Natural killer cell treated with Interleukin-12 subunit alpha and Interleukin-12 subunit beta and Interleukin-15 and Interleukin-18, amount 100 ng/mL, for 72 hours (primary cell): ENCODE measurements at places on chromosomes 7 and 10. TPM values are rescaled to one million over a fixed set of nuclear protein-coding genes. Genes with fewer than 3 reads are reported as not detected.

DNA sequence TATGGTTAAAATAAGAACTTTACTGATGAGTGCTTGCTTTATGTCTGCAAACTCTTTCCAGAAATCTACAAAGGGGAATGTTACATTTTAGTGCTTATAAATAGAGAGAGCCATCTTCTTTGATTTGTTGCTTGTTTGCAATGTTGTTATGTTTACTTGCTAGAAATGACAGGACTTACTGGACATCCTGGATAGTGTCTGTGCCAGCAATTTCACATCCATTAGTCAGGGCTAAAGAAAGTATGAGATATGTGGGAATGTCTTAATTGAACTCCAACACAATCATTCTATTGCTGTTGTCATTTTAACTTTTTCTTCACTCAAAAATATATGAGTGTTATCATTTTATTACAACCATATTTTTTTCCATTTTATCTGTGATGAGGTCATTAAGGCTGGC is 453.2 kb downstream of the TNS3 start:
- no peak for DNase-seq

DNA sequence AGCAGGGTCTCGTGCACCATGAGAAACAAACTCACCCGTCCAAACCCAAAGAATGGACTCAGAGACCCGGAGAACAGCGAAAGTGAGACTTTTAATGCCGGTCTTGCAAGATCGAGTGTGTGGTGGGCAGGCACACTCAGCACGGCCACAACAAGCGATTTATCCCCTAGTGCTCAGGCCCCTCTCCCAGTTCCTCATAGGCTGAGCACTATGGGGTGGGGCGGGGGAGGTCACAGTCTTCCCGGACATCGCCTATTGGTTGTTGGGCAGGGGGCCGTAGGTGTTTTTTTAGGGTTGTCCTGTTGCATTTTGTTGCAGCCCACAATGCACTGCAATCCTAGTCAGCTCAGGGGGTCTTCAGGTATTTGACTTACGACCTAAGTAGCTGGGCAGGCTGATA is 608.3 kb upstream of the FOXK1 start:
- DNase-seq = no peak

- DNase-seq = no peak
Observed at GRCh38 chr7:103574576-103574975, 128.6 kb upstream of the SLC26A5 start.

DNA sequence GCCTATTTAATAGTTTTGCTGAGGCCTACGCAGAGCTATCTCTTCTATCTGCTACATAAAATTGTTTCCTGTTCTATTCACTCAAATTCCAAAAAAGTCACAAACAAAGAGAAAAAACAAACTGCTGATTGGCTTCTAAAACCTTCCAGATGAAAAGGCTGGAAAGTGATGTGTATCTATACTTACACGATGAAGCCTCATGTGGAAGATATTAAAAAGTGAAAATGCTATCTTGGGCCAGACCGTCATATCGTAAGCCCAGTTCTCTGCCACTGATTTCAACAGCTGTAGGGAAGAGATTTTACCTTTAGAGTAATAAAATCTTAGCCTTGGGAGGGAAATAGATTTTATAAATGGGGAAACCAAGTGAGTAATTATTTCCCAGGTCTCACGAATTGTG is 394.8 kb downstream of the KIF20B start:
- no peak for DNase-seq

- no peak for DNase-seq
Observed at GRCh38 chr7:37352251-37352880, 96.3 kb downstream of the ELMO1 start.

The SMC3 gene
- total RNA-seq = 56.6 TPM

The SH2B2 gene
- total RNA-seq = 4.9 TPM

The TMEM229A gene
- not detected for total RNA-seq

The ZNF727 gene
- total RNA-seq = 0.76 TPM

The C7orf33 gene
- total RNA-seq = not detected

The LBX1 gene
- not detected for total RNA-seq
